ENCODE measurements at places on chromosomes 7 and 10.

DNA sequence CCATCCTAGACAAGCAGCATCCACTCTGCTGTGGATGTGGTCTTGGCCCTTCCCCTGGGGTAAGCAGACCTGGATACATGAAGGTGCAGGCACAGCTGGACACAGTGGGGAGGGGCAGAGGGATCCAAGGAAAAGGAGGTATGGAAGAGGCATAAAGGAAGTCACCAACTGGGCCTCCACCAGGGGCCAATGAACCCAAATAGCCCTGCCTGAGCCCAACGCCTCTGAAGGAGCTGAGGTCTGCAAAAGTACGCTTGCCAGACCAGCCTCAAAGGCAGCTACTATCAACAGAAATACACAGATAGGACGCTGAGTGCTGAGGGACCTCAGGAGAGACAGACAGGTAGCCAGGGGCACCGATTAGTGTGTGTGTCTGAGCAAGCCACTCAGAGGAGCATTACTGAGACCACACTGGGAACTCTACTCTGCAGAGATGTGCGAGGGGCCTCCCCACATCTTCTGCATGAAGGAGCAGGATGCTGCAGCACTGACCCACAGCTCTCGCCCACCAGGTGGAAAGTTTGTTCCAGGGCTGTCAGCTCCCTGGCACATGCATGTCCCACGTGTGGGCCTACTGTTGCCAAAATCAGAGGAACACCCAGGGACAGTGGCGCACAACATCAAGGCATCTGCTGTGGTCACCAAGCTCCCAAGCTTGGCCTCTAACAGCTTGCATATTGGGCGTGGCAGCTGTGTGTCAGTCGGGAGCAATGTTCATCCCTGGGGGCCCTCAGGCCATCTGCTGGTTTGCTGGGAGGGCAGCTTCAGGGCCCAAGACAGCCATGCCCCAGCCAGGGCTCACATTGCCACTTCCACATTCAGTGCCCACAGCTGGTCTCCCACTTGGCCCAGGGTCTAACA lies 40.0 kb downstream of the MKI67 start:
- no peak for DNase-seq

DNA sequence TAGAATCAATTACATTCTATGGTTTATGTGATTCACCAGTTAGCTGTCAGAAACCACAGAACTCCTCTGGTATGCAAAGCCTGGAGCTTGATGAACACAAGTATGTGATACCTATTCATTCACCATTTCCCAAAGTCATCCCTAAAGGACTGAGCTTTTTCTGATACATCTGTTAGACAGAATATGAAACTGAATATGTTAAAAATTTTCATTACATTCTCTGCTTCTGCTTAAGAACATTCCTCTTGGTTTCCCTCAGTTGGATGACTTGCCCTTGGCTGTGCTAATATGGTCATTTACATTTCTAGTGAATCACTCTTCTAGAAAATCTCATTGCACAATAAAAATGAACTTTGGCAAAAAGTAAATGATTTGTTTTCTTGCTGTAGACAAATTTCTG lies 10.8 kb upstream of the PON1 start:
- no peak for DNase-seq

DNA sequence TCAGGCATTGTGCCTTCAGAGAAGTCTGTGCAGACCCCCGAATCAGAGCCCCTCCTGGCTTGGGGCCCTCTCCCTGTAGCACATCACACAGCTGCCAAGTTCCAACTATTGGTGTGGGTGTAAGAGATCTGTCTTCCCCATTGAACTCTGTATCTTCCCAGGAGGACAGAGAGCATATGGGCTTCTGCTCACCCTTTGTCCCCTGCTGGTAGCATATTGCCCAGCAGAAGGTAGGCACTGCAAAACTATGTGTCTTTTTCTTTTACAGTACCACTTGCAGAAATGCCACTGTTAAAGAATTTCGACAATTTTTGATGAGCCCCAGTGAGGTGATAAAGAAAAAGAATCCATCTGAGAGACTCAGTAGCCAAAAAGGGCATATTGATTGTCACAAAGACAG lies 59.6 kb downstream of the NPY start:
- DNase-seq: no peak

- DNase-seq: no peak
Measured at GRCh38 chr10:95782318-95782717, 26.4 kb downstream of the ENTPD1 start.

DNA sequence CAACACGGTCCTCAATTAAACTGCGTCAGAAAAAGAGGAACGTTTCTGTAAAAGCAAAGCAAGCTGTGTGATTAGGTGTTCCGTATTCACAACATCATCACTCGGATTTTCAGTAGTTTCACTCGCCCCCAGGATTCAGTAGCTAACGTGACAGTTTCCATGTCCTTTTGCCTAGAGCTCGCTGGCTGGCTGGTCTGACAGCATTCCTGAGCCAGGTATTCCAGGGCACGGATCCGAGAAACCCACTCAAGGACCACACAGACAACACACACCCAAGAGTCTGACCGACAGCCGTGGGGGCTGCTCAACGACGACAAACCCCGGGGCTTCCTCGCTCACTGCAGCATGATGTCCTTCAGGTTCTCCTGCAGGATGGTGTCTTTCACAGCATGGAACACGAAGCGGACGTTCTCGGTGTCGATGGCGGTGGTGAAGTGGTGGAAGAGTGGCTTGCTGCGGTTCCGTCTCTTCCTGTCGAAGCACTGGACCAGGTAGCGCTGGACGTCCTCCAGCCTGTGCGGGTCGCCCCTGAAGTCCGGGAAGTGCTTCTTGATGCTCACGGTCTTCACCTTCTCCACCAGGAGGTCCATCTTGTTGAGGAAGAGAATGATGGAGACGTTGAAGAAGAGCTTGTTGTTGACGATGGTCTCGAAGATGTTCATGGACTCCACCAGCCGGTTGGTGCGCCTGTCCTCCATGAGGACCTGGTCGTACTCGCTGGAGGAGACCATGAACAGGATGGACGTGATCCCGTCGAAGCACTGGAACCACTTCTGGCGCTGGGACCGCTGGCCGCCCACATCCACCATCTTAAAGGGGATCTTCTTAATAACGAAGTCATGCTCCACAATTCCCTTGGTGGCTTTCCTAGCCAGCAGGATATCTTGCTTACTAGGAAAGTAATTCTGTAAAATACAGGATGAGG lies 43.1 kb downstream of the AMZ1 start:
- DNase-seq: no peak

DNA sequence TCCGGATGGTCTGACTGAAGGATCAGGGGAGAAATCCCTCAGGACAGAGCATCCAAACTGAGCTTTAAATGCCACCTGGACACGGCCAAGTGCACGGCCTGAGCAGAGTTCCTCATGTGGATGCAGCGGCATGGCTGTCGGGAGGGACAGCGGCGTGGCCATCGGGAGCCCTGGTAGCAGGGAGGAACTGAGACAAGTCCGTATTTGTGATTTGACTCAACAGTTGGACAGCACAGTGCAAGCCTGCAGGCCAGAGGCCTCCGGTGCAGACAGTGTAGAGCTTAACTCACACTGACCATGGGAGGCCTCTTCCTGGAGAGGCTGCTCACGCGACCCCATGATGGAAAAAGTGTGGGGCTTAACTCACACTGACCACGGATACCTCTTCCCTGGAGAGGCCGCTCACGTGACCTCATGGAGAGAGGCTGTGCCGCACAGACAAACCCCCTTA lies 207.4 kb downstream of the DIP2C start:
- no peak for DNase-seq

DNA sequence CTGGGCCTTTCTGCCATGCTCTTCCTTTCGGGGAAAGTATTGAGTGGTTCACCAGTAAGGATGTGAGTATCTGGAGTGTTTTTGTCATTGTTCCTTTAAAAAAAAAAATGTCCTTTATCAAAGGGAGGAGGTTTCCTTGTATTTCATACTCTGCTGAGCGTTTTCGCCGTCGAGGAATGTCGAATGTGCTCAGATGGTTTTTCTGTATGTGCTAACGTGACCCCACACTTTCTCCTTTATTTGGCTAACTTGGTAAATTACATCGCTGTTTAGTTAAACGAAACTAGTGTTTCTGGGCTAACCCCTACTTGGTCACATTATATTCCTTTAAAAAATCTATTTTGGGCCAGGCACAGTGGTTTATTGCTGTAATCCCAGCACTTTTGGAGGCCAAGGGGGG lies 45.9 kb downstream of the INPP5A start:
- no peak for DNase-seq
